ENCODE measurements at places on chromosomes 4 and X.
A peak's percentile ranks its signal among the peaks of the same experiment; 100 is the strongest.

DNA sequence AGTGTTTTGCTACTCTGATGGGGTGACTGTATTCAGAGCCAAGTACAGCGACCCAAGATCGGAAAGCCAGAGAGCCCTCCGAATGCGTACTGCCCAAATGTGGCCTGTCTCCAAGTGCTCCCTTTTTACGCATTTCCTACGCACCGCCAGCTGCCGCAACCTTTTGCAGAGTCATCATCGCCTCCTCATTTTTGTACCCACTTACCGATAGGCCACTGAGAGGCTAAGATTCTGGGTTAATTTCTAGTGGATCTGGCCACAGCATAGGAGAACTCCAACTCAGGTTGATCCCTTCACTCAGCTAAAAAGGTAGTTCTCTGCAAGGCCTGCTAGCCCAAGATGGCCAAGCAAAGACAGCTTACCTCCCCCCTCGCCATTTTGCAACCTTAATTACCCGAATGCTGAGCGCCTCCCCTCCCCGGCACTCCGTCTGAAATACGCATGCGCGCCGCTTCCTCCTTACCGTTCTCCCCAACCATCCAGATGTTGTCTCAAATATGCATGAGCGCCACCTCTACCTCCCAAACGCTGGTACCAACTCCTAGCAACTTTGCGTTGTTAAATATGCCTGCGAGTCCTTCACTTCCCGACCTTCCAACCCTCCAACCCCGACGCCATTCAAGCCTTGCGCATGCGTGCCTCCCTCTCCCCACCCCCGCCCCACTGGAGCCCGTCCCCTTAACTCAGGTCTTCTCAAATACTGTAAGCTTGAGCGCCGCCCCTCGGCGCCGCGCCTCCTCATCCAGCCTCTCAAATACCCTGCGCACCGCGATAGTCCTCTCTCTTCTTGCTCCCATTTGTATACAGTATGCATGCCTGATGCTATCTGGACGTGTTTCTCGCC, 11.8 kb upstream of the ZCCHC13 start:
- DNase-seq: peak; percentile 89

GRCh38 chr4:113383111-113383785, 333.8 kb downstream of the ANK2 start:
- peak; percentile 93 for DNase-seq

GRCh38 chrX:27336466-27337091, 126.6 kb downstream of the PPP4R3C start:
- DNase-seq: no peak

- peak; percentile 4 for DNase-seq
These were observed 319.3 kb upstream of the PPARGC1A start for GRCh38 chr4:24209131-24209530.

DNA sequence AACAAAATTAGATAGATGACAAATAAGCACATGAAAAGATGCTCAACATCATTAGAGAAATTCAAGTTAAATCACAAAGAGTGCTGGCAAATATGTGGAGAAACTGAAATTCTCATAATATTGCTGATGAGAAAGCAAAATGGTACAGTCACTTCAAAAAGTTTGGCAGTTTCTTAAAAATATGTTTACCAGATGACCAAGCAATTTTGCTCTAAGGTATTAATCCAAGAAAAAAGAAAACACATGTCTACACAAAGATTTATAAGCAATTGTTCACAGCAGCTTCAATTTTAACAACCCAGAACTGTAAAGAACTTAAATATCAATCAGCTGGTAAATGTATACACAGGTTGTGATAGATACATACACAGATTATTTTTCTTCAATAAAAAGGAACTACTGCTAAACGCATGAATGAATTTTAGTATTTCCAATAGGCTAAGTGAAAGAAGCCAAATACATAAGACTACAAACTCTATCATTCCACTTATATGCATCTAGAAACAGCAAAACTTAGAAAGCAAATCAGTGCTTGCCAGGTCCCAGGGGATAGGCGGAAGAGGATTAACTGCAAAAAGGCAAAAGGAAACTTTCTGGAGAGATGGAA, 11.7 kb downstream of the OTUD4 start:
- DNase-seq: peak; percentile 12

Measured in AG10803 (cell line).